Myometrial cell (primary cell): ENCODE measurements at places on chromosomes 2 and 18. TPM values are rescaled to one million over a fixed set of nuclear protein-coding genes. Genes with fewer than 3 reads are reported as not detected.

The ZBTB7C gene
- not detected in 2 replicates for total RNA-seq

The BOLL gene
- total RNA-seq, result not detected in 2 replicates

The GLI2 gene
- total RNA-seq, result 4.1 and 4.9 TPM in 2 replicates

The PLEKHH2 gene
- total RNA-seq, result 3.7 and 4.8 TPM in 2 replicates

The LONRF2 gene
- 0.29 and 0.53 TPM in 2 replicates for total RNA-seq

The MC2R gene
- total RNA-seq, result not detected in 2 replicates
